ENCODE measurements at places on chromosomes 5 and 9.

DNA sequence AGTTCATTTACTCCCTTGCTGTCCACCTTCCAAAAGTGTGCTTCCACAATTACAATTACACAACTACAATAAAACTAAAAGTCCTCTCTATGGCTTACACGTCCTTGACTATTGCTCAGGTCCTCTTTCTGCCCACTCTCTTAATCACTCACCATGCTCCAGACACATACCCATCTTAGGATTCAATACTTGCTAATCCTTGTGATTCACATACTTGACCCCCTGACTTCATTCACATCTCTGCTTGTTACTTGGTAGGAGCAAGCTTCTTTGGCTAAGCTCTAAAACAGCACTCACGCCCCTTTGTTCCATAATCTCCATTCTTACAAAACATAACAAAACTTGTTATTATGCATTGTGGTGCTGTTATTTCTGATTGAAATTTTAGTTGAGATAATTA lies 215.8 kb downstream of the EDIL3 start:
- DNase-seq, result no peak

DNA sequence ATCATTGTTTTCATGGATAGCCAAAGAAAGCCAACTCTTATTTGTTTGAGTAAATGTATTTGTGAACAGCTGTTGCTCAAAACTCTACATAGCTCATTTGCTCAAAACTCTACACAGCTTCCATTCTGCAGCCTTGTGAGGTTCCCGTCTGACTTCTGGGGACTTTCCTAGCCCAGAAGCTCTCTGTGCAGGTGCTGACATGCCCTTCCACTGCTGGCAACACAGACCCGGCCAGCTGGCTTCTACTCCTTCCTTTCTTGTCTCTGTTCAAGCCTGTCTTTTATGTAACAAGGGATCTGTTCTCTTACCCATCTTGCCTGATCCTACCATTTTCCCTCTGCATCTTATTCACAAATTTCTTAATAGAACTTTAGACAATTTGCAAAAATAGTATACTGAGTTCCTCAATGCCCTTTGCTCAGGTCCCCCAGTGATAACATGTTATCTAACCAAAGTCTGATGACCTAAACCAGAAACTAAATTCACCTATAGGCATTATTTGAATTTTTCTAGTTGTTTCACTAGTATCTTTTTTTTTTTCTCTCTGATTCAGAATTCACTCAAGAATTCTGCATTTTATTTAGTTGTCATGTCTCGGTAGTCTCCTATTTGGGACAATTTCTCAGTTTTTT lies 556.5 kb upstream of the SEMA6A start:
- DNase-seq, result no peak

DNA sequence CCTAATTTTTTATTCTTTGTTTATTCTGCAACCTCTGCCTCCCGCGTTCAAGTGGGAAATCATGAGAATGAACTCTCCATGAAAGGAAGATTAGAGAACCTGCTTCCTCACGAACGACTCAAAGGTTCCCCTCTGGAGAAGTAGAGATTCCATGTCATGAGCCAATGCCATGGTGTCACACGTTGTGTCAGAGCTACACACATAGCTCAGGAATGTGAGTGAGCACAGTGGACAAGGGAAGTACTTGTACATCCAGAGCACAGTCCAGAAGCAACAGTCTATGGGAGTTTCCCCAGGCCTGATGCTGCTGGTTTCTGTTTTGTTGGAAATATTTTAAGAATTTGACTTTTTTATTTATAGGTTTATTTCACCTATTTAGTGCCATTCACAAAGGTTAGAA lies 26.8 kb upstream of the PPP2CA start:
- DNase-seq, result no peak

DNA sequence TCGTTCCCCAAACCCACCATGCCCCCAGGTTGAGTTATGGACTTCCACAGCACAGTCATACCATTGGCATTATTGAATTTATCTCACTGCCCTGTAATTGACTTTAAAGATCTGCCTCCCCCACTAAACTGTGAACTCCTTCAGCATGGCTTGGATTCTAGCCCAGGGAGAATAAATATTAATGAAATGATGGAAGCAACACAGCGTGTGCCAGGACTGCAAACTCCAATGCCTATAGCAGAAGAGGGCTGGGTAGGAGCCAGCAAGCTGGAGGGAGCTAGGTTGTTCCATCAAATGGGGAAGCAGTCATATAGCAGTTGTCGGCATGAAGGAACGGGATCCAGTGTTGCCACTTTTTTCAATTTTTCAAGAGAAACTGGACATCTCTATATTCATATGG lies 69.0 kb upstream of the MSX2 start:
- DNase-seq, result no peak

DNA sequence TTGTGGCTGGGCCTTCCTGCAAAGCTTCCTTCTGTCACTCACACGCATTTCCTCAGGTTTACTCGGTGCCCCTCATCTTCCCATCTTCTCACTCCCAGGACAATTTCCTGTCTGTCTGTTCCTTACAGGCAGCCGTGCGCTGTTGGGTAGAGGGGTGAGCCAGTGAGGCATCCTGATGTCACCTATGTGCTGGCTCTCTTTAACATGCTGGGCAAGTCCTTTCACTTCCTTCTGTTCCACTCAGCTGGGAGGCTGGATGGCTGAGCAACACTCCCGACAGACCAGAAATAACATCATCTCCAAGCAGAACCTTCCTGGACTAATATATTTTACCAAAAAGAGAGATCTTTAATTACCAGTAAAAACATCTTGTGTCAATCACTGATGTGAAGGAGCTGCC lies 103.0 kb downstream of the HSD17B3 start:
- DNase-seq, result no peak

- DNase-seq, result no peak
These were observed 40.3 kb downstream of the NNT start for GRCh38 chr5:43643327-43643726.

DNA sequence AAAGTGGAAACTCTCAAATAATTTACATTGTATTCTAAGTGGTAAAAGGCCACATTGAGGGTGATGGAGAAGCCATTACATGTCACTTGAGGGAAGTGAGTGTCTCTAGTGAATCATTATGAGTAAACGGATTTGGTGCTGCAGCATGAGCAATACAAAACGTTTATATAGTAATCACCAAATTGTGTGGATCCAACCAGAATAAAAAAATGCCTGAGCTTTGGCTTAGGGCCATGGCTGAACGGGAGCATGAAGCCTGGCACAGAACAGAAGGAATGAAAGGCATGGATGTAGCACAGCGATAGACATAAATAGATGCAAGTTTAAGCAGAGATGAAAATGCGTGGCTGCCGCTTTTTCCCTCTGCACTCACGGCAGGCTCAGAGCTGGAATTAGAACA lies 58.3 kb downstream of the PTTG1 start:
- DNase-seq, result no peak

- DNase-seq, result no peak
These were observed 2.8 kb downstream of the DCAF12 start for GRCh38 chr9:34123682-34124081.

- no peak for DNase-seq
These were observed 47.8 kb upstream of the SNX2 start for GRCh38 chr5:122727112-122727541.

GRCh38 chr9:34651321-34651720 lies 664 bp upstream of the IL11RA start:
- no peak for DNase-seq

DNA sequence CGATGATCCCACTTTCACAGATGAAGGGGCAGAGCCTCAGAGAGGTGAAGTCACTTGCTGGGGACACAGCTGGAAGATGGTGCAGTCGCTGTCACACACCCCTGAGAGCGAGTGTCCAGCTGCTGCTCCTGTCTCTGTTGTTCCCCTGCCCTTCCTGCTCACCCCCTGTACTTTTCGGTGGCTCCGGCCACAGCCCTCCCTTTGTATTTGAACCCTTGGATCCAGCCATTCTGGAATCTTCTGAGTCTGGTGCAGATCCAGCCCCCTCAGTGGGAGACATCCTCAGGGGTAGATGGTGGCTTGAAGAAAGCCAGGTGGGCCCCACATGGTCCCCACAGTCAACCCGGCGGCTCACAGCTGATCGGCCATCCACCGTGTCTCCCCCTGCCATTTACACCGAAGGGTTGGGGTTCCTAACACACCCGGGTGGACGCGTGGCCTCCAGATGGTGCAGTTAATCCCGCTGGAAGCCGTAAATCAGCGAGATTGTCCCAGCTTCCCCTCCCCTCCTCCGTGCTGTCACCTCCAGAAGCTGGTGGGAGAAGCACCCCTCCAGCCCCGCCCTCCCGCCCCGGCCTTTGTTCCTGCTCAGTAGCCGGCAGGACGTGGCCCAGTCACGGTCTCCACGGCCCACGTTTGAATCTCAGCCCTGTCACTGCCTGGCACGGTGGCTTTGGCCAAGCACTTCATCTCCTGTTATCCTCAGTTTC lies 204.8 kb downstream of the C9orf50 start:
- DNase-seq, result no peak

DNA sequence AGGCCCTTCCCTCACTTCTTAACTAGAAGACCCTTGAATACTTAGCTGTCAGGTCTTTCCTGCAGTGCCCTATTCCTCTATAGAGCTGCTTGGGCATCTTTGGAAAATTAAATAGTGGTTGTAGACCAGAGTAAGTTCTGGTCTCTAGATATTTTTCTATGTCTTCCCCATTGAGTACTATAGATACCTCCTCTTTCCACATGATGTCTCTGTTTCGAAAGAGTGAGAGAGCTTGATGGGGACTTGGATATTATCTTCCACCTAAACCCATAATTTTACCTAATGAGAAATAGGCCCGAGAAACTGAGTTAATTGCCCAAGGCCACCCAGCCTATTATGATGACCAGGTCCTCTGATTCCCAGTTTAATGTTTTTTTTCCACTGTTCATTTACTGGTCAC lies 40.2 kb downstream of the SPEF2 start:
- DNase-seq, result no peak

DNA sequence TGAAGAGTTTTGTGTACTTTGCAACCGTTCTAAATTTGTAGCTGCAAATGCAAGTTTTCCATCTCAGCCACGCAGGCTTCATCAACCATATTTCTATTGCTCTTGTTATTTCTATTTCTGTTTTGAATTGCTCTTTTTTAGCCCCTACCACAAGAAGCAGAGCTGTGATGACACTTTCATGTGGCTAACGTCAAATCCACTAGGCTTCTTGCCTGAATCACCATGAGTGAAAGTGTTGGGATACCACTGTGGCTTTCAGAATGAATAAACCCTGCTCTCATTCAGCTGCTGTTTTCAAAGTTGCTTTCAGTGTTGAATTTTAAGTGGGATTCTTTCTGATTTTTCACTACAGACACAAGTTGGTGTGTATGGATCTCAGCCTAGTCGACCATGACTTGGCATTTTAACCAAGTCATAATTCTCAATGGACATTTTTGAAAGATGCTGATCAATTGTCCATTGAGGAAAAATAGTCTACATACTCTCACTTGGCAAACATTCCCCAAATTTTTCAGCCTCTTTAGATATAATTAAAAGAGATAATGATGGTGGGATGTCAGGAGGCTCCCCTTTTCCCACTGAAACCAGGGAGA lies 41.0 kb upstream of the MTAP start:
- DNase-seq, result no peak

GRCh38 chr5:9545992-9546851 lies at the start of gene SEMA5A:
SEMA5A (minus strand) TSS chr5:9546075; CDS start chr5:9379946, 166,129 bp downstream.
- DNase-seq, result no peak

DNA sequence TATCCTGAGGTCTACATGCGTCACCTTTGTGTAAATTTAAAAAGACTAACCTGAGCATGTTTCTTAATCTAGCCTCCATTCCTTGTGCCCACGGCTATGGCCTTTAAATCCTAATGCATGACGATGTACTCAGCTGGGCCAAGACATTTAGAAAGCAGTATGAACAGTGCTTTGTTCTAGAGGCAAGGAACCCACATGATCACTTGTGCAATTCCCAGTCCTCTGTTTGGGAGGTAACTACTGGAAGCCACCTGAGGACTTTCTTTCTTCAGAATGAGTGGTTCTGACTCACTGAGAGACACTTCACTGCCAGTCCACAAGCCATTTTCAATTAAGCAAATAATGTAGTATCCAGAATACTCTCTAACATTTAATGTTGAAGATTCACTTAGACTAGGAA lies 181.3 kb downstream of the RAB3C start:
- DNase-seq, result no peak

DNA sequence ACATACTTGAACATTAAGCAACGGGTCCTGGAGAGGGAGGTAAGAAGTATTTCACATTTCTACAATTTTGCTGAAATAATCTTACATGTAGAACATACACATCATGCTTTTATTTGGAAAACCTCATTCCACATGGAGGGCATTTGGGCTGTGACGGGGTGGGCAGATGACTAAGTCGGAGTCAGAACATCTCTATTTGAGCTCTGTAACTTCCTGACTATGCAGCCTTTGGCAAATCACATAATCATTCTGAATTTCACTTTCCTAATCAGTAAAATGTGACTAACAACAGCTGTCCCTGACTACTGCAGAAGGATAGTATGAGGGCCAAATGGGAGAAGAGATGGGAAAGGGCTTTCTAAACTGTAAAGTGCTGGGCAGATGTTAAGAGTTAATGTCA lies 17.1 kb upstream of the IL6ST start:
- no peak for DNase-seq

DNA sequence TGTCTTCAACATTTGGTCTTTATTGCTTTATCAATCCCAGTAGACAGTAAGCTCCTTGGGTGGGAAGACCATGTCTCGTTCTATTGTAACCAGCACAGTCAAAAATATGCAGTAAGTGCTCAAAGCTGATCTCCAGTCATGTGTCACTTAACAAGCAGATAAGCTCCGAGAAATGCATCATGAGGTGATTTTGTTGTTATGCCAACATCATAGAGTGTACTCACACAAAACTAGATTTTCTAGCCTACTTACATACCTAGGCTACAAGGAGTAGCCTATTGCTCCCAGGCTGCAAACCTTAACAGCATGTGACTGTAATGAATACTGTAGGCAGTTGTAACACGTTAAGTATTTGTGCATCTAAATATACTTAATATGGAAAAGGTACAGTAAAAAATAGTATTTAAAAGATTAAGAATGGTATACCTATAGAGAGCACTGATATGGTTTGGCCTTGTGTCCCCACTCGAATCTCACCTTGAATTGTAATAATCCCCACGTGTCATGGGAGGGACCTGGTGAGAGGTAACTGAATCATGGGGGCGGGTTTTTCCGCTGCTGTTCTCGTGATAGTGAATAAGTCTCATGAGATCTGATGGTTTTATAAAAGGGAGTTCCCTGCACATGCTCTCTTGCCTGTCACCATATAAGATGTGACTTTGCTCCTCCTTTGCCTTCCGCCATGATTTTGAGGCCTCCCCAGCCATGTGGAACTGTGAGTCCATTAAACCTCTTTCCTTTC lies 39.8 kb upstream of the PCSK5 start:
- no peak for DNase-seq

DNA sequence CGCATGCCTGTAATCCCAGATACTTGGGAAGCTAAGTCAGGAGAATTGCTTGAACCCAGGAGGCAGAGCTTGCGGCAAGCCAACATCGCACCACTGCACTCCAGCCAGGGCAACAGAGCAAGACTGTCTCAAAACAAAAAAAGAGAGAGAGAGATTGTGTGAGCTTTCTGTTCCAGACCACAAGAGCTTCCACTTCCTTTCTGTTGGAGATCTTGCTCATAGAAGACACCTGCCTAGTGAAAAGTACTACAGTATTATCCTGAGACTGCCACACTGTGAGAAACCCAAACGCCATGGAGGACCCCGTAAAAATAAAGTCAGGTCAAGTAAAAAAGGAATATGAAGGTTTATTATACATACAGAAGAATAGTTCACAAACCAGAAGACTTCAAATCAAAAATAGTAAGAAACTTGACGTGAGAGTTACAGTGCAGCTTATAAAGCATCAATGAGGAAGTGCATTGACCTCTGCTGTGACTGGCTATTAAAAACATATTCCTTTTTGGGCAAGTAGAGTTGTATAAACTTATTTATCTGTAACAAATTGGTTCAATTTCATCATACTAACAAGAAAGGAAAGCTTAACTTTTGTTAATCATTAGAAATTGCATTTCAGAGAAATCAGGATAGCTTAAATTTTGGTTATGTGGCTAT lies 4.3 kb upstream of the EMB start:
- DNase-seq, result no peak
